ENCODE measurements at places on chromosomes 4 and X.

GRCh38 chr4:16157609-16158503, 68.4 kb downstream of the TAPT1 start:
- DNase-seq: no peak

DNA sequence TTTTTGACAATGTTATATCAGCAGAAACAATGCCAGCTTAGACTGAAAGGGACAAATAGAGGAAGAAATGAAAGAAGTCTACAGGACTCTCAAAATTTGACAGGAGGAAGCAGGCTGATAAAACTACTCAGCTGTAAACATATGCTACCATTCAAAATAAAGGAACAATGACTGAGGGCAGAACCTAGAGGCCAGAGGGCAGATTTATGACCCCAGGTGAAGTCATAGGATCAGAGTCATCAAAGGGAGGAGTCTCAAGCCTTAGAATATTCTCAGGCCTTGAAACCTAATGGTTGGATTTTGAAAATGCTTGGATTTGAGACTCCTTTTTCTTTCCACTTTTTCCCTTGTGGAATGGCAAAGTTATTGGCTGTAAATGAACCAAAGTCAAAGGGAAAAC, 17.0 kb upstream of the SYTL5 start:
- DNase-seq: no peak

DNA sequence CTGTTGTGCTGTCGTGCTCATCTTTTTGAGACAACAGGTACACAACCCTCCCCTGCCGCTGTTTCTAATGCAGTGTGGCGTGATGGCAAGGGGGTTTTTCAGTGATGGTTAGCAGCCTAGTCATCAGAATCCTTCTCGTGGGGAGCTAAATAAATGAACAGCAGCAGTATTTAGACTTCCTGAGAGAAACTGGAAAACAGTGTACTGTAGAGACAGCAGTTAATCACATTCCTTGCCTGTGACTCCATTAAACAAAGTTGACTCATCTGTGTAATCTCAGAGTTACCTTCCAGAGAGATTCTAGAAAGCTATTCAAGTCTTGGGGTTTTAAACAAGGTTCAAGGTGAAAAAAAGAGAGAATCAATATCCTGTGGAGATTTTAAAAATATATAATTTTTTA, 1753.2 kb upstream of the PCDH7 start:
- DNase-seq: no peak

DNA sequence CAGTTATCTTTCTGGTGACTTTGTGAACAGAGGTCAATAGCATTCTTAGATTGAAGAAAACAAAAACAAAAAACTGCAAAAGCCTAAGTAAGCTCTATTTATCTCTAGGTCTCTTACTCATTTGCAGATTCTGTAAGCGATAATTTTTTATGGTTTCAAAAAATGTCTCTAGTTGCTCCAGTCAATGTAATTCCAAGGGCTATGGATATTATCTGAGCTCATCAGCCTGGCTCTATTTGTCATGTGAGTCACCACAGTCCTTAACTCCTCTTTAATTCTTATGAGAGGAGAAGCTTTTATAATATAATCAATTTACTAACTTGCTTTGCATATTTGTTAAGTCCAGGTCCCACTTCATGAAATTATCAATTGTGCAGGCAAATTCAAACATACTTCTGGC, 79.1 kb downstream of the NPFFR2 start:
- no peak for DNase-seq

GRCh38 chr4:3741217-3742011, 24.8 kb upstream of the ADRA2C start:
- no peak for DNase-seq
